ENCODE measurements at places on chromosomes 2 and 18. TPM values are rescaled to one million over a fixed set of nuclear protein-coding genes. Genes with fewer than 3 reads are reported as not detected.
A peak's percentile ranks its signal among the peaks of the same experiment; 100 is the strongest.

The RTP5 gene
- not detected for total RNA-seq

The SETBP1 gene
- total RNA-seq, result 0.18 TPM

- no peaks in the 10 kb centered on the region for H3K27me3 ChIP-seq
- peak overlapping the region; percentile 78 for H3K4me3 ChIP-seq
- H3K4me1 ChIP-seq, result peaks cover 45% of the 10 kb centered on the region
- H3K27ac ChIP-seq, result no peak overlapping the region
- H3K36me3 ChIP-seq, result peaks cover 43% of the 10 kb centered on the region
Observed at GRCh38 chr2:218271487-218271797, 1.1 kb downstream of the PNKD start.

DNA sequence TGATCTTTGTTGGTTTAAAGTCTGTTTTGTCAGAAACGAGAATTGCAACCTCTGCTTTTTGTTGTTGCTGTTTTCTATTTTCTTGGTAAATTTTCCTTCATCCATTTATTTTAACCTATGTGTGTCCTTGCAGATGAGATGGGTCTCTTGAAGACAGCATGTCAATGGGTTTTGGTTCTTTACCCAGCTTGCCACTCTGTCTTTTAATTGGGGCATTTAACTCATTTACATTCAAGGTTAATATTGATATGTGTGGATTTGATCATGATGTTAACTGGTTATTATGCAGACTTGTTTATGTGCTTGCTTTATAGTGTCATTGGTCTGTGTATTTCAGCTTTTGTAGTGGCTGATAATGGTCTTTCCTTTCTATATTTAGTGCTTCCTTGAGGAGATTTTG is 327.9 kb upstream of the SYT4 start:
- no peaks in the 10 kb centered on the region for H3K4me1 ChIP-seq
- no peaks in the 10 kb centered on the region for H3K36me3 ChIP-seq
- H3K4me3 ChIP-seq, result no peak overlapping the region
- no peak overlapping the region for H3K27ac ChIP-seq
- DNase-seq, result no peak

All from HepG2 (cell line).